ENCODE measurements at places on chromosomes 16 and 17.

- DNase-seq = no peak
Measured at GRCh38 chr17:42339221-42339620, 49.0 kb downstream of the STAT3 start.

DNA sequence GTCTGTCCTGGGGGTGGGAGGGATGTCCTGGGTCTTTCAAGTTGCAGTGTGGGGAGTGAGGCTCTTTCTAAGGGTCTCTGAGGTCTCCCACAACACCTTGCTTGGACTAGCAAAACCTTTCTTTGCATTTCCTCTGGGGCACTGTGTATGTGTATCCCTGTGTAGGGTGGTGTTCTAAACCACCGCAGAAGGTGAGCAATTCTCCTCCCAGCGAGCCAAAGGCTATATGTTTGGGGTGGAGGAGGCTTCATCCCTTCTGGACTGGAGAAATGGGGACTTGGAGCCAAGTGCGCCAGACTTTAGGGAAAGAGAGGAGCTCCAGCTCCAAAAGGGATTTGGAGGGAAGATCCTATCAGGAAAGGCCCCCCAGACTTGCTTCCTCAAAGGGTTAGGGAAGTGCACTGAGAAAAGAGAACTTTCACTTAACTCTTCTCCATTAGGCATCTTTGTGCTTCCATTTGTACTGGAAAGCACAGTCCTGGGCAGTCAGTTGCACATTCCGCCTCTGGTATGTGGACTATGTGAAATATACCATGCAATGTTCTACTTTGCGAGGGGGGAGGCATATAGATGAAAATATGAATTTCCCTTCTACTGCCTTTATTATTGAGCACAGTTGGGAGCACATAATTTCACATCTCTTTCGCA, 18.9 kb upstream of the HOXB9 start:
- DNase-seq = no peak

GRCh38 chr17:43216369-43216761, 4.7 kb downstream of the TMEM106A start:
- no peak for DNase-seq

GRCh38 chr17:17769869-17770631, 66.7 kb downstream of the SREBF1 start:
- no peak for DNase-seq

GRCh38 chr16:54284319-54284930, 2.2 kb downstream of the IRX3 start:
- no peak for DNase-seq

DNA sequence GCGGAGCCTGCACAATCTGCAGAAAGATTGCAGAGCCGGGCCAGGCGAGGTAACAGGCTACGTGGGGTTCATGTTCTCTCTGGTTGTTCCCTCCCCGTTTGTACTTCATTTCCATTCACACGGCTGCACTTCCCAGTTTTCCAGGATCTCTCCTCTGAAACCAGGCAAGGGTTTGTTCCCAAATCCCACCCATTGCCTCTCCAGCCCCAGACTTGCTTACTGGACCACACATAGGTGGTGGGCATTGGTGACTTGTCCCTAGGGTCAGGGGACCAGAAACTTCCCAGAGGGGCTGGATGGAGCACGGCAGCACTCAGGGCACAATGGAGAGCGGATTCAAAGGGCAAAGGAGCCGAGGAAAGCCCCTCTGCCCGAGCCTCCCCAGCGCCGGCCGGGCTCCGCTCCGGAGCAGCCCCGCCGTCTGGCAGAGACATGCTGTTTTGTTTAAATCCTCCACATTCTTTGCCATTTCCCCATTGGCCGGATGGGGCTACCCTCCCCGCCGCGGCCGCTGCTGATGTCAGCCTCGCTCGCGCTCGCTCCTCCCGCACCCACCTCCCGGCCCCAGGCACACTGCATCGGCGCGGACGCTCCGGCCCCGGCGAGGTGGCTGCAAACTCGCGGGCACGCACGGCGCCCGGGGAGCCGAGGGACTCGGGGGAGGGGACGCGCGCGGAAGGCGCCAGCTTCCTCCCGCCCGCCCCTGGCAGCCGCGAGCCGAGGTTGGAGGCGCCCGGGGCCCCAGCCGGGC, at the start of gene PITPNC1:
Gene PITPNC1, plus strand, starts transcription at position 545 of the 751 bp plus-strand sequence.
- DNase-seq = peak; percentile 78

DNA sequence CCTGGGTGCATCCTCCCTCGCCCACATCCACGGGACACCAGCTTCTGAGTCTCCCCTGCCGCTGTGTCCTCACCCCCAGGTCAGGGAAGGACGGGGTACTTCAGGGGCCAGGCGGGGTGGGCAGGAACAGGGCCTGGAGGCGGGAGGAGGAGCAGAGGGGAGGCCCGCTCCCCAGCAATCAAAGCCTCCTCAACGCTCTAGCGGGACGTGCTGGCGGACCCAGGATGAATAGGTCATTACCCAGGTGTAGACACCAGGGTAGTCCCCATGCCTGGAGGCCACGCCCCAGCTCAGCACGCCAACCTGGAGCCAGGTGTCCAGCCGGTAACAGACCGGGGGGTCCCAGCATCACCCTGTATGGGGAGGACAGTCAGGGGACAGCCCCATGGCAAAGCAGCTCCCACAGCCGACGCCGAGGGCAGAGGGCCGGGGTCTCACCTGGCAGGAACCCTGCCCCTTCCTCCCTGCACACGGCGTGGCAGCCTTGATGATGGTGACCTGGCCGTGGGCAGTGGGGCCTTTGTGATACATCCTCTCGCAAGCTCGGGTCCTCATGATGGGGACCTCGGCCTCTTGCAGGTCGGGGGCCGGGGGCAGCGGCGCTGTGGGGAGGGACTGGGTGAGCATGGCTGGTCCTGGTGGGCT, 24.2 kb downstream of the TPSD1 start:
- no peak for DNase-seq

- no peak for DNase-seq
Measured at GRCh38 chr16:15703029-15703736, 53.1 kb downstream of the NDE1 start.

DNA sequence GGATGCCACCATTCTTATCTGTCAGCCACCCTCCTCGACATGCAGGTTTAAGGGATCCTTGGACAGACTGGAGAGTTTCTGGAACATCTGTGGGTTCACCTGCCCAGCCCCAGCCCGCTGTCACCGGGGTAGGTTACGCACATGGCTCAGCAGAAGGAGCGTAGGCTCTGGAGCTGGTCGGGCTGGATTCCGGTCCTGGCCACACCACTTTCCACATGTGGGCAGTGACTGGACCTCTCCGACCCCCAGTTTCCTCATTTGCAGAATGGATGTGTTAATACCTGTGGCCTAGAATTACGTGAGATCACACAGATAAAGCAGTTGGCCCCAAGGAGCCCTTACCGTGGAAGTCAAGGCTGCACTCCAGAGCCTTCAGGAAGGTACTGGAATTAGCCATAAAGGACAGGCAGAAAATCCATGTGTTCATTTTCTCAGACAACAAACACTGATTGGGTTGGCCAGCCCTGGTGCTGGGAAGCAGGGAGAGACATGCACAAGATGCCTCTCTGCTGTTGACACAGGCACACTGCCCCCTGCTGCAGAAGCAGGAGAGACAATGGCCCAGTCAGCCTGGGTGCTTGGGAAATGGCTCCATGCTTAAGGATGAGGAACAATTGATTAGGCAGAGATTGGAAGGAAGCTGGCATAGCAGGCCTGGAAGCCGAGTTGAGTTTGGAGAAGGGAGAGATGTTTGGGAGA, 58.8 kb downstream of the SF3B3 start:
- DNase-seq = no peak

All from stimulated activated CD8-positive, alpha-beta memory T cell treated with anti-CD3 and anti-CD28 coated beads, Interleukin-2, amount 100 ng/mL, for 1 hour (primary cell).